Stimulated activated CD8-positive, alpha-beta memory T cell treated with anti-CD3 and anti-CD28 coated beads, Interleukin-4, amount 100 ng/mL, for 24 hours (primary cell): ENCODE measurements at places on chromosomes 2 and 18.

- no peak for DNase-seq
Observed at GRCh38 chr2:26081556-26081955, 47.7 kb downstream of the RAB10 start.

- no peak for DNase-seq
Observed at GRCh38 chr2:168601741-168602140, 145.7 kb downstream of the CERS6 start.

DNA sequence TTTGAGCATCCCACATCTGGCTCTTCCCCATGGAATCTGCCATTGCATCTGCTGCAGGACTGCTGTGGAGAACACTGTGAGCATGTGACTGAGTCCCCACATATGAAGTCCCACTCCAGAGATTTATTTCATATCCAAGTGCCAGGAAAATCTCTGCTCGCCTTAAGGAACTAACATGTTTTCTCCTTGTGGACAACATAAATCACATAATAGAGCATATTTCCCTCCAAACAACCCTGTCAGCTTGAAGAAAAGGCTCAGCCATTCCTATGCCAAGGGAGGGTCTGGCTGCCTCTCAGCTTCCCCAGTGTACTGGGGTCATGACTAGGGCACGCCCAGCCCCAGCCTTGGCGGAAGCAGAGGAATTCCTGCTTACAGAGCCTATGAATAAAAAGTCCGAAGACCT lies 193.7 kb downstream of the DNER start:
- no peak for DNase-seq

- DNase-seq, result no peak
Observed at GRCh38 chr2:27372937-27373336, 2.5 kb downstream of the SNX17 start.

DNA sequence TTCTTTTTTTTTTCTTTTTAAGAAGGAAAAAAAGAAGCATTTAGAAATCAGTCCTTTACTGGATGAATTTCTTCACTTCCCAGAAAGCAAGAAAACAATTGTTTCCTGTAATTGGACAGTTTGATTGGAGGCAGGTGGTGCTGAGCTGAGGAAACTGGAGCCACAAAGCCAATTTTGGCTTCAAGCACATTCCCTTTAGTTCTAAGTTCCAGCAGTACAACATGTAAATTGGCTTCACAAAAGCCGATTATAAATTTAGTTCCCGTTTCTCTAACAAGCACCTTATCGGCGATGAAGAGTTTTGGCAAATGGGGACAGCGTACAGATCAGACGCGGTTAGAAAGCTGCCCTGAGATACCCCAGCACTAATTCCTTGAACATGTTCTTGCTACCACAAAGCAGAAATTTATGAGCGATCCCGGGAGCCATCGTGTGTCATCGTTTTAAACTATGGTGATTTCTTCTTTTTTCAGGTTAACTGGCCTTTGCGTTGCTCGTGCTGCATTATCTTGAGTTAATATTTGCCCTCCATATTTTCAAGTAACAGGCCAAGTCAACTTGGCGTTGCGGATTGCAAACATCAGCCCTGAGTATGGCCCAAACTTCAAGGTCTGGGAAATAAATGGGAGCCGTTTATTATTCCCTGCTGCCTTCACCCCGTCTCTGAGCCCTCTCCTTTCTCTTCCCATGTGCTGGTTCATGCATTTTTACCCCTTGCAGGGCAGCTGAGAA lies 190.4 kb upstream of the ID2 start:
- no peak for DNase-seq

DNA sequence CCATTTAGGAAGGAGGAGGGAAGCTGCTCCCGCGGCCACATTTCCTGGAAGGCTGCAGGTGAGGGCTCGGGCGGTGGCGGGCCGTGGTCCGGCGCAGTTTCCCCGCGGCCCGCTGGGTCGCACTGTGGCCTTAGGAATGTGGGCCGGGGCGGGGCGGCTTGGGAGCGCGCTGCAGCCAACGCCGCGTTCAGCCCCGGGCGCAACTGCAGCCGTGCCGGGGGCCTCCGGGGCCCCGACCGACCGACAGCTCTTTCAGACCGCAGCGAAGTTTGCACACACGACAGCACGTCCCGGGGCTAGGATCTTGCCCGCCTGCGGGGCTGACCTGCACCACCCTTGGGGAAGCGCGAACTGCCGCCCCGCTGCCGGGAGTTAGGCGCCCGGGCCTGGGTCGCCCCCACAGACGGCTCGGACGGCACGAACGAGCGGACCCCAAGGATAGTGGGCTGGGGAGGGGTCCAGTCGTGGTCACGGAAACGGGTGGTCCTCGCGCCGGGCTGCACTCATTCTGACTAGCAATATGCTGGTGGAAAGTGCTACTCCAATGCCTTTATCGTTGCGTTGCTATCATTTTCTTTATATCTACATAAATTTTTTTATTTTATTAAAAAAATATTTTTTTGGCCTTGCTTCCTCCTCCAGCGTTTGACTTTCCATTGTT lies 69.9 kb upstream of the DLX2 start:
- peak; percentile 45 for DNase-seq

DNA sequence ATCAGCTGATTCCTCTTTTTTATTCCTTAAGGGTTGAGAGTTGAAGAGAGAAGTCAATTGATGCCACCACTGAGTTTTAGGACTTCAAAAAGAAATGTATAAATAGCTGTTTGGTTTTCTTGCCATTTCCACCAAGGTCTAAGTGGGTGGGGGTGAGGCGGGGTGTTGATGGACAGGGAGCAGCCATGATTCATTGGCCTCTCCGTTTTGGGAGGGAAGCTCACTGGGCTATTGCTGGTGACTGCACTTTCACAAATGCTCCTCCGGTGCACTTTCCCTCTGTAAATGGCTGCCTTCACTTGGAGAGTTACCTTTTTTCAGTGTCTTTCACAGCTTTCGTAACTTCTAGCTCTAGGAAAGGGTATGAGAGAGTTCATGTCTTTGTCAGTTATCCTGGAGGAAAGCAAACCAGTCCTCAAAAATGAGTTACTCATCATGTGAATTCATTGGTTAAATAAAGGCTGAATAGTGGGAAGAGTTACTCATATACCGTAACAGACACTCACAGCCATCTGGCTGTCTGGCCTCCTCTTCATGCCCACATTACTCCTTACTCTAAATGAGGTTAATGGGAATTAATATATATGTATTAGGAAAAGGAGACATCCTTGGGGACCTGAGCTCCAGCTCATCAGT lies 17.4 kb upstream of the CTAGE1 start:
- no peak for DNase-seq

DNA sequence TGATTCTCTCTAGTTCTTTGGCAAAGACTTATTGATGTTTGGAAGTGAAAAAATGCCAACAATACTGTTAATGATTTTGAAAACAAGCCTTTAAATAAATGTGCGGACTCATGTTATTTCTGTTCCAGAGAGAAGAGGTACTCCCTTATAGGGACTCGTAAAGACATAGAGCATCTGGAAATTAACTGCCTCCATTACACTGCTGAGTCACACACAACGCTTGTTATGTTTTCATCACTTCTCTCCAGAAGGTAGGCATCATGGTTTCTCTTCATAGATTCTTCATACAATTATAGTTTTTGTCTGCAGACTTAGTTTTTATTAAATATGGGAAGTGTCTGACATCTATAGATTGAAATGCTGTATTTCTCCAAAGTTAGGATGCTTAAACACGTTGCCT lies 302.5 kb upstream of the EPC2 start:
- no peak for DNase-seq

GRCh38 chr2:19607400-19607799 lies 249.0 kb upstream of the OSR1 start:
- no peak for DNase-seq

DNA sequence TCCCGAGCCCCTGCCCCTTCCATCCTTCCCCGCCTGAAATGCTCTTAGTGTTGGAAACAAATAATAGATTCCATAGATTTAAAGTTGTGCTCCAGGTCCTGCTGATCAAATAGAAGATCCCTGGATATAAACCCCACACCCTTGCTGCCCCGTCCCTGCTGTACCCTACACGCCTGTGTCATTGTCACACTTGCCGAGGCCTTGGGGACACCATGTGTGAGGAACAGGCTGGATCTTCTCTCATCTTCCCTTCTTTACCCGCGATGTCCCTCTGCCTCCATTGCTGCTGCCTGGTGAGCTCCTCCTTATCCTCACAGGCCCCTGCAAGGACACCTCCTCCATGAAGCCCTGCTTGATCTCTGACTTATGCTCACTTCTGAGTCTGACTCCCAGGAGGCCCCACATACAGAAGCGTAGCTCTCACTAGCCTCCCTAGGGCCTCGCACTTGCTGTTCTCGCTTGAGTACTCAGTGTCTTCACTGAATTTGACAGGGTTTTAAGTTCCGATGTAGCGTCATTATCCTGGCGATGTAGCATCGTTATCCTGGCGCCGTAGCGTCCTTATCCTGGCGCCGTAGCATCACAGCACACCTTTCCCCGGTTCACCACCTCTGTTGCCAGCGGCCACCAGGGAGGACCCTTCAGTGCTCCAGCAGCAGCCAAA lies 221.9 kb downstream of the NDUFA10 start:
- DNase-seq, result no peak

GRCh38 chr2:109139865-109140396 lies 10.9 kb downstream of the SH3RF3 start:
- DNase-seq, result no peak

DNA sequence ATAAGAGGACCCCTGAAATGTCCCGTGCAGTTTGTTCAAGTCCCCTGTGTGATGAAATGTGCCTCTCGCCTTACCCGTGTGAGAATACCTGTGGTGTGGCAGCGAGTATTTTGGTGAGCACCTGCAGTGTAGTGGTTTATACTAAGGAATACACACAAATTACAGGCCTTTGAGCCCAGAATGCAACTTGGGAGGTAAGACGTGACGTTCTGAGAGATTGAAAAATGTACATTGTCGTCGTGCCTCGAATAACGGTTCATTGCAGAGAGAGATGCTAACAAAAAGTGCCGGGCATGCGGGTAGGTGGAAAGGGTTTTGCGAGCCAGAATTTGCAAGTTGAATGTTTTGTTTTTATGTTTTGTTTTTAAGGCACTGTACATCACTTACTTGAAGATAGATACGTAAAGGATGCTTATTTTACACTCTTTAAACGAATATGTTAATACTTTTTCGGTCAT lies 867 bp downstream of the RBBP8 start:
- DNase-seq, result no peak

DNA sequence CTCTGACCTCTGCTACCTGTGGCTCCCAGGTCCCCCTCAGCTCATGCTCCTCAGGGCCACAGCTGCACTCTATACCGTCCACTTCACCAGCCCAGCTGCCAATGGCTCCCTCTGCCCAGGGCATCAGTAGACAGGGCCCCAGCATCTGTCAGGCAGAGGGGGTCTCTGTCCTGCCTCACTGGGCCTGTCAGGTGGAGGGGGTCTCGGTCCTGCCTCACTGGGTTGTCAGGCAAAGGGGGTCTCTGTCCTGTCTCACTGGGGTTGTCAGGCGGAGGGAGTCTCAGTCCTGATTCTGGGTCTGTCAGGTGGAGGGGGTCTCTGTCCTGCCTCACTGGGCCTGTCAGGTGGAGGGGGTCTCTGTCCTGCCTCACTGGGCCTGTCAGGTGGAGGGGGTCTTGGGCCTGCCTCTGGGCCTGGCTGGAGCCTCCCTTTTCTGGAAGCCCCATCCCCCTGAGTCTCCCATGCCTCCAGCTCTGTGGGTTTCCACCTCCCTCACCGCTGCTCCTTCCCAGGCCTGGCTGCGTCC lies 19.9 kb downstream of the SNORC start:
- no peak for DNase-seq

DNA sequence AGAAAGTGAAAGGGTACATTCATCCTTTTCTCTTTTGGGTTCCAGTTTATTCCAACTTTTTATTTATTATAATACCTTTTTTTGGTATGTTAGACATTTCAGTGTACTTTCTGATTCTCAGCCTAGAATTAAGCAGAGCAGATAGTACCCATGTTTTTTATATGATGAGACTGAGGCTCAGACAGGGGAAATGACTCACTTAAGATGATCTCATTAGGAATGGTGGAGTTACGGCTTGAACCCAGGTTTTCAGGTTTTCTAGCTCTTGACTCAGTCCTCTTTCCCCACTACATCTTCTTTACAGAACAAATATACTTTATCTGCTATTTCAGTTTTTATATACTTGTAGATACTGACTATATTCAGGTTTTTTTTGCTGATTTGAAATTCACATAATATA lies 51.7 kb upstream of the OTX1 start:
- DNase-seq, result no peak

- no peak for DNase-seq
Observed at GRCh38 chr2:233822101-233822771, 32.1 kb downstream of the HJURP start.
